ENCODE measurements at places on chromosomes 7 and 10. TPM values are rescaled to one million over a fixed set of nuclear protein-coding genes. Genes with fewer than 3 reads are reported as not detected.

Gene TWIST1
- 0.66 TPM for total RNA-seq

Gene OPN4
- total RNA-seq: under 0.01 TPM

Gene UFSP1
- total RNA-seq: 2.7 TPM

- no peak for DNase-seq
Measured at GRCh38 chr7:106375499-106375898, 90.7 kb upstream of the NAMPT start.

DNA sequence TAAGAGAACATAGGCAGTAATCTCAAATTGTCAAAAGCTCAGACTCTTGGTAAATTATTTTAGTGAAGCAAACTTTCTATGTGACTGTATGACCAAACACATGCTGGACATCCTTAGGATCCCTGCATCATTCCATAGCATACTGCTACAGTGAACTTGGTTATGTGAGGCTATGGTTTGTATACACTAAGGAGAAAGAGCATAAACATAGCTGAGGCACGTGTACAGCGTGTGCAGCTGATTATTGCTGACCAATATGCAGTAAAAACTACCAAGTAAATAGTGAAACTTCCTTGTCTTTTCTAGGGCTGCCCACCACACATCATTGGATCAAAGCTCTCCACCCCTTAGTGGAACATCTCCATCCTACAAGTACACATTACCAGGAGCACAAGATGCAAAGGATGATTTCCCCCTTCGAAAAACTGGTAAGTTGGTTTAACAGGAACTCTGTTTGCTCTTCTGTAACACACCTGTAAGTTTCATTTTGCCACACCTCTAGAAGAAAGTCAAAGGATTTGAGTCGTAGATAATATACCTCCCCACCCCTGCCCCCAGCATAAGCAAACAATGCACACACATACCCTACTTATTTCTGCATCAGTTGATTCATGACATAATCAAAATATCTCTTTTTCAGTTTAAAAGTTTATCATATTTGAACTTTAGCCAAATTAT is 98.2 kb downstream of the HDAC9 start:
- DNase-seq: no peak

GRCh38 chr7:128855559-128855958 is 7.1 kb upstream of the ATP6V1F start:
- no peak for DNase-seq

DNA sequence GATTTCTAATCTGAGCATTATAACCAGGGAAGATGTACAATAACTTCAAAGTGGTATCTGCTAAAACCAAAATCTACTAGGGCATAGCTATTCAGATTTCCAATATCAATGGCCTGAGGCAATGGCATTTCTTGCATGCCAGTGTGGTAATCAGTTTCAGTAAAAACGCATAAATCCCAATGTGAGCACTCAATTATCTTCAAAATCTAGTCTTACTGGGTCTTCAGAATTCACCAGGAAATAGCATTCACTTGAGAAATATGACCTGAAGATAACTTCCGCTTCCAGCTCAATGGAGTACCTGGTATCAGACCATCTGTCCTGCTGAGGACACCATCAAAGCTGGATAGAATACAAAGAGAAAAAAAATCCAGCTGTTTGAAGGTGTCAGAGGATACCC is 72.4 kb downstream of the TRIL start:
- no peak for DNase-seq

DNA sequence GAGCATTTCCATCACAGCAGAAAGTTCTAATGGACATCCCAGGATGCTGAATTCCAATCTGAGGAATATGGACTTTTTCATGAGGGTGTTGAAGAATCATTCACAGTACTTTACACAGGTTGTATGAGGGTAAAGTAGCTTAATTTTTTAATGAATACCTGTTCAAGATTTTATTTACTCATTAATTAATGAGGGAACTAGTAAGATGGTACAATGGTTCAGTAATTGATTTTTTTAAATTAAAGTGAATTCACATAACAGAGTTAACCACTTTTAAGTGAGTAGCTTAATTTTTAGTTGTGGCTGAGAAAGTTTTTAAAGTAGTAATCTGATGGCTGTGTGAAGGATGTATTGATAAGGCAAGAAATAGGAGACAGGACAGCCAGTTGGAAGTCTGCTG is 266.5 kb downstream of the GFRA1 start:
- DNase-seq: no peak

DNA sequence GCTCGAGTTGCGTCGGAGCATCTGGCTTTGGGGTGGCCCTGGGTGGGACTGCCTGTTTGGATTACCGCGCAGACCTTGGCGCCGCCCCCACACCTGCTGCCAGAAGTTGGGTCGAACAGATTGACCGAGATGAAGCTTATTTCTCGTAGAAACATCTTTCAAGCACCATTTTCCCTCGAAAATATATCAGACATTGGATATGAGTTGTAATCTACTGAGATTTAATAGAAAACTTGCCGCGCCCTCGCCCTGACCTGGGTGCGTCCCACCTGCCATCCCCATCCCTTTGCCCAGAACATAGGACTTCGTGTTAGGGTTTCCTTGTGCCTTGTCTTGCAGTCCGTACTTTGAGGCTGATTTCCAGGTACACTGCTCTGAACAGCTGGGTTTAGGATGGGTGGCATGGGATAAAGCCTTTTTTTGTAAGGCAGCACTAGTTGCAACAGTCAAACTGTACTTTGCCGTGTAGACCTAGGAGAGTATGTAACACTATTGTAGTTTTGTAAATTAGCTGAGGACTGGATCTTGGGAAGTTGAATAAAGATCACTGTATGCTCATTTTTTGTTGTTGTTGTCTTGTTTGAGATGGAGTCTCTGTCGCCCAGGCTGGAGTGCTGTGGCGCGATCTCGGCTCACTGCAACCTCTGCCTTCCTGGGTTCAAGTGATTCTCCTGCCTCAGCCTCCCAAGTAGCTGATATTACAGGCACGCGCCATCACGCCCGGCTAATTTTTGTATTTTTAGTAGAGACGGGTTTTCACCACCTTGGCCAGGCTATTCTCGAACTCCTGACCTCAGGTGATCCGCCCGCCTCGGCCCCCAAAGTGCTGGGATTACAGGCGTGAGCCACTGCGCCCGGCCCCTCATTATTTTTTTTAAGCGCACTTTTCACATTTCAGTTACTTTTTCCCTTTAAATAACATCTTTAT is 978 bp downstream of the OGDH start:
- no peak for DNase-seq

DNA sequence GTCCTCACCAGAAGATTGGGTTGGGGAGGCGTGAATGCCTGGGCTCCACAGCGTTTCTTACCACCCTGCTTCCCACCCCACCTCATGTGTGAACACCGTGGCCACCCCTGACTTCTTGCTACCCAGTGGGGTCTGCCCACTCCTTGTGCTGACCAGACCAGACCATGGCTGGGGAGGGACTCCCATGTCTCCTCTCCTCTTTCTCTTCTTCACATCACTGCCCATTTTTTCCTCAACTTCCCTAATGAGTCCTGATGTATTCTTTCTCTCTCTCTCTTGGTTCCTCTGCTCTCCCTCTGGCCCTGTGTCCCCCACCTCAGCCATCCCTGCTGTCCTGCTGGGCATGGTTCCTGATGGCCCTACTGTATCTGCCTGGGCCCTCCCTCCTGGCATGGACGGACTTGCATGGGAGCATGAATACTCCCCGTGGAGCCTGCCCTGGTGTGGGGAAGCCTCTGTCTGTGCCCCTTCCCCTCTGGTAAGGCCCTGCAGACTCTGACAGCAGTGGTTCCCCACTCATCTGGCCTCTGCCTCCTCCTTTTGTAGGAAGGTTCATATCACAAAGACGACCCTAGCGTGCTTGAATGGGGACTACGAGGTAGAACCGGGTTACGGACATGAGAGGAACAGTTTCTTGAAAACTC is 85.5 kb downstream of the ADCY1 start:
- DNase-seq: no peak

DNA sequence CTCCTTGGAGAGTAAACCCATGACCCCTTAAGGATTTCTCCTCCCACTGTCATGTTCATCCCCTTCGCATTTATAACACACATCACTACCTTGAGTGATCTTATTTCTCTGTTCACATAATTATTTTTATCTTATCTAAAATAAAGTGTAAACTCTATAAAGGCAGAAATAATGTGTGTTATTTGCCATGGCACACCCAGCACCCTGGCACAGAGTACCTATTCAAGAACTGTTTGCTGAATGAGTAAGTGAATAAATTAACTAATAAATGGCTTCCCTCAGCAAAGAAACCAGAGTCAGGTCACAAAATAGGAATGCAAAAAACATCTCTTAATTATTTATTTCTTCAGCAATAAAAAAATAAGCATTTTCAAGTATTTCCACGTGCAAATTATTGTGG is 330.3 kb upstream of the GHITM start:
- no peak for DNase-seq

GRCh38 chr10:120426306-120426705 is 30.7 kb upstream of the PLPP4 start:
- DNase-seq: no peak
